AG04449 (cell line): ENCODE measurements at places on chromosomes 16 and 17.

GRCh38 chr16:3769942-3770341 lies 52.6 kb upstream of the TRAP1 start:
- no peak for DNase-seq

DNA sequence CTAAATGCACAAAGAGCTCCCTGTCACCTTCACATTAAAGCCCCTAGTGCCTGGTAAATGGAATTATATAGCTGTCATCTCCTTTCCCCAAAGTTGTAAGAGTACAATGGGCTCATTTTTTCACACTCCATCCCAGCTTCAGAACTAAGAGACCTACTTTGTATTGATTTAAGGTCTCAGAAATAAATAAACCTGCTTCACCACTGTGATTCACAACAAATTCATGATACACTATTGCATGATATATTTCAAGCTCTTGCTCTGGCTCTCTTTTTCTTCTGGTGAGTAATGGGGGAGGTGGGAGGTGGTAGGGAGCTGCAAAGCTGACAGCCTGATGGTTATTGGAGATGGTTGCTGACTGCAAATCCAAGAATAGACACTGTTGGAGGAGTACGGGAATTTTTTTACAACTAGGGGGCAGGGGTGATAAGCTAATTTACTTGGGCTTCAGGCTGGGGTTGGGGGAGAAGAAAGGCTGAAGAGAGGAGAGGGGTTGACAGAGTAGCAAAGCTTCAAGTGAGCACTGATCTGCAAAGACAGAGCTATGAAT lies 189.9 kb downstream of the AATF start:
- DNase-seq, result no peak

GRCh38 chr16:56608043-56608875 lies at the start of gene MT2A:
Gene MT2A, plus strand, starts transcription at chr16:56608584. Its CDS starts 72 bp downstream, at chr16:56608656.
- peak; percentile 65 for DNase-seq

GRCh38 chr17:81815646-81815986 lies 11.7 kb downstream of the GCGR start:
- DNase-seq, result no peak

- DNase-seq, result no peak
These were observed 6.6 kb downstream of the CHMP6 start for GRCh38 chr17:80998118-80998747.

GRCh38 chr17:42210046-42210445 lies 15.8 kb upstream of the GHDC start:
- no peak for DNase-seq

- DNase-seq, result no peak
These were observed 34.1 kb downstream of the CUEDC1 start for GRCh38 chr17:57920916-57921703.

GRCh38 chr17:58630883-58631522 lies 60.8 kb downstream of the TEX14 start:
- DNase-seq, result no peak

DNA sequence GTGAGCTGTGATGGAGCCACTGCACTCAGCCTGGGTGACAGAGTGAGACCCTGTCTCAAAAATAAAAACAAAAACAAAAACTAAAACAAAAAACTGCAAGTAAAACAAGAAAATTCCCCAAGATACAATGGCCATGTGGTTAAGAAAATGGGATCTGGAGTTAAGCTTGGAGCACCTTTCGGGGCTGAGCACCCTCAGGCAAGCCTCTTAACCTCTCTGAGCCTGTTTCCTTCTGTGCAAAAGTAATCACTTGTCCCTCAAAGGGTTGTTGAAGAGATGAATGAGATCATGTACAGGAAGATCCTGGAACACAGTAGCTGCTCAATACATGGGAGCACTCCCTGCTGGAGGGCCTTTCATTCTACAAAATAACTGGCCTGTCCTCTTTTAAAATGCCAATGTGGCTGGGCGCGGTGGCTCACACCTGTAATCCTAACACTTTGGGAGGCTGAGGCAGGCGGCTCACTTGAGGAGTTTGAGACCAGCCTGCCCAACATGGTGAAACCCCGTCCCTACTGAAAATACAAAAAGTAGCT lies 19.8 kb upstream of the KIFC3 start:
- DNase-seq, result no peak

- DNase-seq, result no peak
These were observed 48.1 kb downstream of the YWHAE start for GRCh38 chr17:1351971-1352370.

DNA sequence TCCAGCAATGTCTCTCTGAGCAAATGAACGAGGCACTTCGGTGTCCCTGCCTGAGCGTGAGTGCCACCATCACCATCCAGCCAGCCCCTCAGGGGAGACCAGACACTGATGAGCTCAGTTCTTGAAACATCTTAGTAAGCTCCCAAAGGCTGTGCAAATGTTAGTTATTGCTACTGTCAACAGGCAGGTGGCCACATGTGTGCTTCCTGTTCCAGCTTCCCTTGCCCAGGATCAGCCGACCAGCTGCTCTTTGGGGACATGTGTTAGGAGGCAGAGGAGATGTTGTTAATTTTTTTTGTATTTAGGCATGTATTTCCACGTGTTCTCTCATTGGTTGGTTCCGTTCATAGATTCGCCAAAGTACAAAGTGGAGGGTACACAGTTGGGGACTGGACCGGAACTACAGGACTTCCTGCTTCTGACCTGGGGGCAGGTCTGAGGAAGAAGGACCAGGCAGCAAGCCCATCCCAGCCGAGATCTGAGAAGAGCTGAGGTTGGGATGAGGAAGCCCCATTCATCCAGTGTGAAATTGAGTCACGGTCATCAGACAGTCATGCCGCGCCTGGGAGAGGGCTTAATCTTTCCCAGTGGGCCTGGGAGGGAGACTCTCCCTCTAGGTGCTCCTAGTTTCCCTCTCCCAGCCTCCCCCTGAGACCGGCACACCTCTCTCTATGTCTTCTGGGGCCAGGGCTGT lies 3.8 kb downstream of the TTYH2 start:
- DNase-seq, result no peak

- DNase-seq, result no peak
These were observed 209.4 kb downstream of the XYLT1 start for GRCh38 chr16:17261197-17261858.

- DNase-seq, result no peak
These were observed 261.8 kb upstream of the KIF2B start for GRCh38 chr17:53560953-53561352.

DNA sequence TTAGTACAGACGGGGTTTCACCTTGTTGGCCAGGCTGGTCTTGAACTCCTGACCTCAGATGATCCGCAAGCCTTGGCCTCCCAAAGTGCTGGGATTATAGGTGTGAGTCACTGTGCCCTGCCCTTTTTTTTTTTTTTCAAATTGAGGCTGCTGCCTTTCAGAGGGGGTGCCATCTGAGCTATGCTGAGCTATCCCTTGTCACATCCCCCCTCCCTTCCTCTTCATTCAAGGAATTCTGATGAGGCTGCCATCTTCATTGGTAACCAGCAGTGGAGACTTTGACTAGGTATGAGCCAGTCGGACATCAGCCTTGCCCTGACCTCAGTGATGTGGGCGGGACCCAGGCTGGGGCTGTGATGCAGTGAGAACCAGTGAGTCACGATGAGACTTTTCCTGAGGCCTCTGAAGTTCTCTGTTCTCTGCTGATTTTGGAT lies 24.4 kb upstream of the GPT2 start:
- no peak for DNase-seq

GRCh38 chr16:4179020-4179419 lies 62.8 kb upstream of the ADCY9 start:
- DNase-seq, result no peak

DNA sequence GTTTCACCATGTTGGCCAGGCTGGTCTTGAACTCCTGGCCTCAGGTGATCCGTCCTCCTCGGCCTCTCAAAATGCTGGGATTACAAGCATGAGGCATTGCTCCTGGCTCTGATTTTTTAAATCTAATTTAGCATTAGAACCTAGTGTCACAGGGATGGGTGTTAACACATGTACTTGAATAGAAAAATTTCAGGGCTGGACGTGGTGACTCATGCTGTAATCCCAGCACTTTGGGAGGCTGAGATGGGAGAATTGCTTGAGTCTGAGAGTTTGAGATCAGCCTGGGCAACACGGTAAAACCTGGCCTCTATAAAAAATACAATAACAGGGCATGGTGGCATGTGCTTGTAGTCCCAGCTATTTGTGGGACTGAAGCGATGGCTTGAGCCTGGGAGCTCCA lies 6.0 kb upstream of the RNF135 start:
- no peak for DNase-seq

DNA sequence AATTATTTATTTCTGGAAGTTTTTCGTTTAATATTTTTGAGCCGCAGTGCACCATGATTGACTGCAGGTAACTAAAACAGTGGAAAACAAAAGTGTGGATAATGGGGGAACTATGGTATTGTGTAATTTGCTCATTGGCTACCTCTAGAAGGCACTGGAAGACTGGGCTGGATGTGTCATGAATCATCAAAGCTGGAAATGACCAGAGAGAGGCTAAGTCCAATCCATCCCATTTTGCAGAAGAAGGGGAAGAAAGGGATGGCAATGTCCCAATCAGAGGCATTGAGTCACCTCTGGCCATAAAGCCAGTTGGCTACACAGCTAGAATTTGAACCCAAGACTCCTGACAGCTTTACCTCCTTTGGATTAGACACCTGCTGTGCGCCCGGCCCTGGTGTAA lies 29.3 kb downstream of the GLP2R start:
- no peak for DNase-seq

DNA sequence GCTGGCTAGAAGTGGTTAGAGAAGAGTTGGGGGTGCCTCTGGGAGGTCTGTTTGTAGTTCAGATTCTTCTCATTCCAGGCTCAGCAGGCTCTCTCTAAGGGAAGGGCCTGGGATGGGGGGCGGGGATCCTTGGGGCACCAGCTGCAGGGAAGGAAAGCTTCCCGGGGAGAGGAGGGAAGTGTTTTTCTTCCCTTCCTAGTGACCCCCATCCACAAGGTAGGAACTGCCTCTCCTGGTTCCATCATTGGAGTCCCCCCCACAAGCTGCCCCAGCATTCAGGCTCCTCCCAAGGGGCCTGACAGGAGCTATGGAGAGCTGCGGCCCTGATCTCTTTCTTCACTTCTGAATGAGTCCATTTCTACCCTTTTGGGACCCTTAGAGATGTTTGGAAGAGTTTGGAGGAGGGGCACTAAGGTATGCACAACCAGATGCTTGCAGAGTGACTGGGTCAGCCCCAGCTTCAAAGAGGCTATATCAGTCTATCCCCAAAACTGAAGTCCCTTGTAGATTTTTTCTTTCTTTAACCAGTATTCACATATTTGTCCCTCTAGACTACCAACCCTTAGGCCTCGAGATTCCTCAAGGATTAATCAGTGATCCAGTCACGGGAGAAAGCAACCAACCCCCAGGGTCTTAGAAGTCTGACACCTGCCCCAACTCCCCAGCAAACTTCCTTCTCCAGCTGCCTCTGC lies 13.9 kb upstream of the FZD2 start:
- DNase-seq, result peak; percentile 86

GRCh38 chr17:82094931-82095776 lies 2.9 kb downstream of the FASN start:
- no peak for DNase-seq
